Activated T-helper 1 cell treated with Interleukin-2 at 50 U/mL for 16 hours (primary cell): ENCODE measurements at places on chromosomes 3 and 15.

- DNase-seq = no peak
Observed at GRCh38 chr3:106826791-106827311, 550.4 kb upstream of the CCDC54 start.

GRCh38 chr3:104561324-104561723 lies 805.4 kb upstream of the ALCAM start:
- DNase-seq = no peak

DNA sequence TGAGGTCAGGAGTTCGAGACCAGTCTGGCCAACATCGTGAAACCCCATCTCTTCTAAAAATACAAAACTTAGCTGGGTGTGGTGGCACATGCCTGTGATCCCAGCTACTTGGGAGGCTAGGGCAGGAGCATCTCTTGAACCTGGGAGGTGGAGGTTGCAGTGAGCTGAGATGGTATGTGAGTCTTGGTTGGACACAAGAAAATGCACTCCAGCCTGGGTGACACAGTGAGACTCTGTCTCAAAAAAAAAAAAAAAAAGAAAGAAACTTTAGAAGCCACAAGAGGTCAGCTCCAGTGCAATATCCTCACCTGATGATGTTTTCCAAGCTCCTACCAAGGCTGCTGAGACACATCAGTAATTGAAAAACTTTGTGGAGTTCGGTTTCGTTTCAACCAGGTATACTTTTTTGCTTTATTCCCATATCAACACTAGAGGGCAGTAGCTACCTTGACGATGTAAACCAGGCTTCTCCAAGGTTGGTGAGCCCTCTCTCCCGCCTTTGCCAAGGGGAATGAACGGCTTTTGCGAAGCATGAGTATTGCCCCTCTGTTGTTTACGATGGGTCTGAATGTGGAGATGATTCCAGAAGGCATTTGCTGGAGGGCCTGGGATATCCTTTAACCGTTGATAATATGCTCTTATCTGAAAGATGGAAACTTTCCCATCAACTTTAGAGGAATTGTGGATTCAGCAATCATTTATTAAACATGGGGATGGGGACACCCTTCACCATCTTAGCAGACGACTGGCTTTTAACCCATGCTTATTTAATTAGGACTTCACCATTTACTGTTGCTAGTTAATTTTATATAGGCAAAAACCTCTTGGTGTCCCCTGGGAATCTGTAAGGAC lies 202.8 kb downstream of the SV2B start:
- DNase-seq = no peak

- no peak for DNase-seq
Observed at GRCh38 chr3:111595232-111595631, at the start of gene ZBED2. Gene ZBED2 (minus strand): TSS chr3:111595346. CDS start chr3:111594201, 1,145 bp downstream.

- no peak for DNase-seq
Observed at GRCh38 chr3:187430576-187430975, 62.4 kb downstream of the RTP4 start.

- no peak for DNase-seq
Observed at GRCh38 chr3:138205527-138205926, 18.4 kb downstream of the ARMC8 start.

GRCh38 chr3:101310978-101311375 lies 9.4 kb downstream of the IMPG2 start:
- DNase-seq = no peak

DNA sequence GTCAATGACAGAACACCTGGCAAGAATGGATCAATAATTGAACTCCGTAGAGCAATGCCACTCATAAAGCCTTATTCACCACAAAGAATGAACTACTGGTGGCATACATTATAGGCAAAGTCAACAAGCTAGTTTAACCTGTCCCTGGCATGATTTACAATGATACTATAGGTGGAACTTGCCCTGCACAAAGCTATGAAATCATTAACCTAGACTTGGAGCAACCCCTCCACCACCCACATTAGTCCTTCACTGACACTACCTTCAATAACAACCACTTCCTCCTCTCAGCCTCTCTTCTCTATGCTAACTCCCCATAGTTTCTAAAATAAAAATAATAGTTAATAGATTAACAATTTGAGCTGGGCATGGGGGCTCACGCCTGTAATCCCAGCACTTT lies 54.4 kb downstream of the ACAP2 start:
- no peak for DNase-seq

DNA sequence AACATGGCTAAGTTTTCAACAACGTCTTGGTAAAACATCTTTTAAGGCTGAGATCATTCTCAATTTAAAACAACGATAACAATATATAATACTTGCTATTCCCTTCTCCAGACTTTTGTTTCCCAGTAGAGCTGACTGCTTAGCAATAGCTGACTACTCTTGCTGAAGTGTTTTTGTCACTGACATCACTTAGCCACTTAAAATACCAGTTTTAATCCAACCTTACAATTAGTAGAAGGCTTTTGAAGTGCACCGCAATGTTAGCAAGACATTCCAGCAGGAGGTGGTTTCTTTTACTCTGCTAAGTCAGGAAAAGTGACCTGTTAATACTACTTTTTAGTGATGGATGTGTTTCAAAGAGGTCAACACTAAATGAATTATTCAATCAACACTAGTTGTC lies 28.7 kb upstream of the GBE1 start:
- no peak for DNase-seq

- no peak for DNase-seq
Observed at GRCh38 chr3:20375302-20375701, 189.3 kb upstream of the SGO1 start.

DNA sequence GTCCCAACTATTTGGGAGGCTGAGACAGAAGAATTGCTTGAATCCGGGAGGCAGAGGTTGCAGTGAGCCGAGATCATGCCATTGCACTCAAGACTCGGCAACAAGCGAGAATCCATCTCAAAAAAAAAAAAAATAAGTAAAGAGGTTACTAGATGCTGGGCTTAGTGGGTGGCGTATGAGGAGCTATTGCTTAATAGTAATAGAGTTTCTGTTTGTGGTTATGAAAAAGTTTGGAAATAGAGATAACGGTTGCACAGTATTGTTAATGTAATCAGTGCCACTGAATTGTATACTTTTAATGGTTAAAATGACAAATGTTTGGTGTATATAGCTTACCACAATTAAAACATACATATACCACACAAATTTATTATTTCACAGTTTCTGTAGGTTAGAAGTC lies 14.7 kb upstream of the HHATL start:
- no peak for DNase-seq
